Left renal pelvis (tissue), 4 donors: ENCODE measurements at places on chromosomes 5 and 9. TPM values are rescaled to one million over a fixed set of nuclear protein-coding genes. Genes with fewer than 3 reads are reported as not detected.

DNA sequence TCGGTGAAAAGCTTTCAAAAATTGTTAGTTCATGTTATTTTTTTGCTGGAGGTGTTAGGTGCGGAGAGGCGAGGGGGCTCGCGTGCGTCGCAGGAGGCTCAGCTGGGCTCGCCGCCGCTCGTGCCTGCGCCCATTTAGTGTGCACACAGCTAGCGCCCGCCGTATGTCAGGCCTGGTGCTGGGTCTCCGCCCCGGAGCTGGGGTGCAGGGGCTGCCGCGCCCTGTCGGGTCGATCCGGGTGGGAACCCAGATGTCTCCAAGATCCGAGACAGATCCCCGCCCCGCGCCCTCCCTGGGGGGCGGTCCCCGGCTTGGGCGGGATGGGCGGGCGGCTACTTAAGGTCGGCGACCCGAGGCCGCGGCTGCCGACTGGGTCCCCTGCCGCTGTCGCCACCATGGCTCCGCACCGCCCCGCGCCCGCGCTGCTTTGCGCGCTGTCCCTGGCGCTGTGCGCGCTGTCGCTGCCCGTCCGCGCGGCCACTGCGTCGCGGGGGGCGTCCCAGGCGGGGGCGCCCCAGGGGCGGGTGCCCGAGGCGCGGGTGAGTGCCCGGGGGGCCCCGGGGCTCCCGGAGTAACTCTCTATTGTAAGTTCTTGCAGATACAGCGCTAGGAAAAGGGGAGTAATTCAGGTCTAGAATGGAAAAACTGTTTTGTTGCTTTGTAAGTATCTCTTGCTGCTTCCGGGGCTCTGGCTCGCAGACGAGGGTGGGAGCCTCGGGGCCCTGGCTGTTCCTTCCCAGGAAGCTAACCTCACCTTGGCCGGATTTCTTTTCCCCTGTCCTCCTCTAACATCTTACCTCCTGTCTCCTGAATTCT is 31.7 kb downstream of the GSN start:
- DNase-seq: no peak

DNA sequence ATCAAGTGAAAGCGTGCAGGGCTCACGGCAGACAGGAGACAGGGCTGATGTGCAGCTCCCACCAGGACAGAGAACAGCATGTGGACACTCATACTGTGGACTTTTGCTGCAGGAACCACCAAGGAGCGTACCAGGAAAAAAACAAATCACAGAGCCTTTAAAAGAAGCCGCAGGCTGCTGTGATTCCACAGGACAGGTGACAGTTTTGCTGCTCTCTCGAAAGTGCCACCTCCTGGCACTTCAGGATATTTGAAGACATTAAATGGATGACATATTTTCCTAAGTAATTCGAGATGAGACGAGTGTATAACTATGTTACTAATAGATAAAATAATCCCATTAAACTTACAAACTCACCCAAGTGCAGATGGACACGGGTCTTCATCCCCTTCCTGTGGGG is 29.3 kb downstream of the ZDHHC11 start:
- DNase-seq: no peak

DNA sequence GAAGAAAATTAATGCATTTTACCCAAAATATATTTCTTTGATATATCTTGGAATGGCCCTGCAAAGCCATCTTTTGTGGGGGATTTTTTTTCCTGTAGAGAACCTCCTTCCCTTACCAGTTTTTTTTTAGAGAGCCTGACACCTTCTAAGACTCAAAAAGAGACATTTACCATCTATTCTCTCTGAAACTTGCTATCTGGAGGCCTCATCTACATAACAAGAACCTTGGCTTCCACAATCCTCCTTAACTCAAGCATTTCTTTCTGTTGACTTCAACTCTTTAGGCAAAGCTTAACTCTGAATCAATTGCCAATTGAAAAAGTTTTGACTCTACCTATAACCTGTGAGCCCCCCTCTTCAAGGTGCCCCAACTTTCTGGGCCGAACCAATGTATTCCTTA is 6.2 kb downstream of the SLC45A2 start:
- no peak for DNase-seq

DNA sequence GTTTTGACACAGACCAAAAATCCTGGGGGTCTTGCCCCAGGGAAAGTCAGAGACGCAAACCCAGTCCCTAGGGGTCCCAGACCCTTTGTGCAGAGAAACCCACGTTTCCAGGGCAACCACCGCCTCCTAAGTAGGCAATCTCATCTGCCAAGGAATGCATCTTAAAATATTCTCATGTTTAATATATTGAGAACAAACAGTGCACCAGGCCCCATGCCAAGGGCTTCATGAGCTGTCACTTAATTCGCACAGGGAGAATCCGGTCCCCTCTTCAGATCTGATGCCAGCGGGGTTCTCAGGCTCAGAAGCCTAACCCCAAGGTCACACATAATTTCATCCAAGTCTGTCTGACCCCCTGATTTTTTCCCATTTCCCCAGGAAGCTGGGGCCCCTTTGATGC is 28.8 kb downstream of the CPLX2 start:
- no peak for DNase-seq

DNA sequence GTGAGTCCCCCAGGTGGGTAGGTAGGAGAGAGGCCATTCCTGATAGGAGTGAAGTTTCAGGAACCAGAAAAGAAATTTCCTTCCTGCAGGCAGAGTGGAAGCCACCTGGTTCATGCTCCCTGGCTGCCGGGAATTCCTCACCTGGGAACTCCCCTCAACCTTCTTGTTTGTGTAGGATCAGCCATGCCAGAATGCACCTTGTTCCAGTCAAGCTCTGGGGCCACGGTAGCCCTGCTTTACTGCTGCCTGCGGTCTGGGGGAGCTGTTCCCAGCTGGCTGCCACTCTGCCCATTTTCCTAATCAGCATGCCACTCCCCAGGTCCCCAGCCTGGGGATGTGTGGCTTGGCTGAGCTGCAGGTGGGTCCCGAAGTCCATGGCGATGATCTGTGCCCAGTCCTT is 18.7 kb upstream of the B4GALT1 start:
- no peak for DNase-seq

The TRIM14 gene
- polyA plus RNA-seq: 6.3 TPM

GRCh38 chr9:16013826-16014225 is 461.0 kb downstream of the CCDC171 start:
- DNase-seq: no peak

The ANKRD31 gene
- 0.48 TPM for polyA plus RNA-seq

The GLRA1 gene
- polyA plus RNA-seq: not detected

- DNase-seq: no peak
These were observed 164.8 kb upstream of the VCAN start for GRCh38 chr5:83306572-83307241.

GRCh38 chr9:129174102-129174723 is 3.8 kb downstream of the IER5L start:
- peak; percentile 82 for DNase-seq

The CIZ1 gene
- 160 TPM for polyA plus RNA-seq

DNA sequence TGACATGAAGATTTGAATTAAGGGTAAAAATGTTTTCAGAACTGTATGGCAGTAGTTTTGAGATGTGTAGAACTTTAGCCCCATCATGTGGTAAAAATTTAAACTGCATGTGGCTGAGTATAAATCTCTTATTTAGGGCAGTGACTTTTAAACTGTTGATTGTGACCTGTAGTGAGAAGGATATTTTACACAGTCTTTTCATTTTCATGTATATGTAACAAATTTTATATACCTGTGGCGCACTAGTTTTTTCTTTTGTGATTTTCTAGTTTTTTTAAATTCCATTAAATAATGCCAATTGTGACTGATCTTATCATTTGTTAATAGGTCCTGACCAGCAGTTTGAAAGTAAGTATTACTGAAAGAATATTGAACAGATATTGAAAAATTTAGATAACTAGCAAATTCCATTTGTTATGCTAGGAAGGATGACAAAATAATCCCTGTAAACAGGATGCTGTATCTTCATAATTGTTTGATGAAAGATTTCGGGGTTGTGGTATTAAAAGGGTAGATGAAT is 47.2 kb downstream of the GPBP1 start:
- DNase-seq: peak; percentile 47

DNA sequence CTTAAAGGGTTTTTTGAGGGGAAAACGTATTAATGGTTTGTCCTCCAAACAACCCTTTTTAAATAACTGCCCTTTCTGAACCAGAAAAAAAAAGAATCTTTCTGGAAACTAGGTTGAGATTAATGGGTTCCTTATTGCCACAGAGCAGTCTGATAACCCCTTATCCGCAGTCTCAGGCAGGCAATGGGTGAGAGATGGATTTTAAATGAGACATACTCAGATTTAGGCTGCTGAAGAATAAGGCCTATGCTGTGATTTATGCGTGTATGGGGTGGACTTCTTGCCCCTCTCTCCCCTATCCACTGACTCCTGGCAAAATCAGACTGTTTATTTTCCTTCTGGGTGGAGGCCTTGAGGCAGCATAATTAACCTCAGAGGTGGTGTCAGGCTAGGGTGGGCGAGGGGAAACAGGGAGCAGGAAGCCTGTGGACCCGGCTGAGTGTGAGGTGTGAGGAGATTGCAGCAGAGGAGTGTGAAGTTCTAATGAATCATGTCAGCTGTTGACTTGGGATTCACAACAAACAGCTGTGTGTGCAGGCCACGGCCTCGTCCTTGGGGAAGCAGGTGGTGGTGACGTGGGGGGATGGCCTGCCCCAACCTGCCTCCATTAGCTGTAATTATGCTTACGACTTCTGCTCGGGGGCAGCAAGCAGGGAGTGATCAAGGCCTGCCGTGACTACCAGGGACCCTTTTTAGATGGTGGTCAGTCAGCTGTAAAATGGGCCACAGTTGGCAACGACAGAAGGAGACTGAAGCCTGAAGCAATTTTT is 196.4 kb downstream of the SEMA6A start:
- DNase-seq: no peak

The PCAT7 gene
- 0.14 TPM for polyA plus RNA-seq

The HAVCR2 gene
- 11.4 TPM for polyA plus RNA-seq

DNA sequence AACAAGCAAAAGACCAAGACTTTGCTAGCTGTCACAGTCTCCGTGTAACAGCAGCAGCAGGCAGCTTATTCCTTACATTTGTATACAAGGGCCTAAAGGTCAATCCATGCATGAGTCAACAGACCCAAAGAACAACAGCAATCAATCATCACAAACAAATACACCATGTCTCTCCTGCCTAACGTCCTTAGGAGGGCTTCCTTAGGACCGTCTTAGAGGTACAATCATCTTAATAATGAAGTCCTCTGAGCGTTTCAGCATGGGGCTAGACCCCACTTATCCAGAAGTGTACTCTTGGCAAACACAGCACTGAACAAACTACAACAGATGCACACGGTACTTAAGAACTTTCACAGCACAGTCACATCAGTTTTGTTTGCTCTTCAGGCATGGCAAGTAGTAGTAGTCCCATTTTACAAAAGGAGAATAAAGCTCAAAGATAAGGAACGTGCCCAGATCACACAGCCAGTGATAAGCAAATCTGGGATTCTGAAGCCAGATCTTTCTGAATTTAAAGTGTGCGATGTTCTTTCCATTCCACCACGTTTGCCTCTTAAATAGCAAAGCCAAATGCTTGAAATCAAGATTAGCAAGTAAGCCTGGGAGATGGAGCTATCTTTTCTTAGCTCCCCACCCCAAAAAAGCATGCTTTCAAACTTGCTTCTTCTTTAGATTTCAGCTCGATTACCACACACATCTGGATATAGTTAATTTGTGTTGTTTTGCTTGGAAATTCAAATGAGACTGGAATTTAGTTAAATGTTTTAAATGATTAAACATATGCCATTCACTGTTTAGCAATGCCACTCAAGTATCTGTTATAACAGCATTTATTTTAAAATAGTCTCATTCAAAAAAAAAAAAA is 24.2 kb downstream of the PSMB7 start:
- no peak for DNase-seq

GRCh38 chr5:83246071-83246470 is 168.7 kb downstream of the XRCC4 start:
- DNase-seq: no peak

The PHYHD1 gene
- 51.0 TPM for polyA plus RNA-seq

GRCh38 chr5:141800617-141801016 is 77.6 kb downstream of the PCDH1 start:
- DNase-seq: no peak

DNA sequence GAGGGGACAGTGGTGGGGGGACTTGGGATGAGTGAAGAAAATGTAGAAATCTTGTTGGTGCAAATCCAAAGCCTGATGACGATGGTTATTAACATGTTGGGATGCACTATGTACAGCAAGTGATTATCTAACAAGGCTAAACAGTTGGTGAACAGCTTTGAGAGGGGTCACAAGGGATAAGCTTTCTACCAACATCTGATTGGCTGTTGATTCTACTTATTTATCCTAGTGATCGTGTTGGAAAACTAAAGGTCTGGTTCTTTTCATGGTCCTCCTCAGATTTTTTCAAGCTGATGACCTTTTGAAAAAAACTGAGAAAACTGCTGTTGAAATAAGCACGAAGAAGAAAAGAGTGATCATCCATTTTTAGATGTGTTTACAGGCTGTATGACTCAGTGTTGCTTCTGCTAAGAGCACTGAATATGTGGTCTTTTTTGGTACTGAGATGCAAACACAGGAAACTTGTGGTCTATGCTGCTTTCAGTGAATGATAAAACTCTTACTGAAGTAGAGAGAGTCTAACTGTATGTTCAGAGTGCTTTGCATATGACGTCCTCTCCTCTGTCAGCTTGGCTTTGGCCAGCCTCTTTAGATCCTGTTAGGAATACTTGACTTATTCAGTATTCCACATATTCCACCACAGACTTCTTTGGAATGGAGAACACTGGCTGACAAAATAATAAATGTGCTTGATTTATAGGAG is 174.8 kb downstream of the SLF1 start:
- no peak for DNase-seq

DNA sequence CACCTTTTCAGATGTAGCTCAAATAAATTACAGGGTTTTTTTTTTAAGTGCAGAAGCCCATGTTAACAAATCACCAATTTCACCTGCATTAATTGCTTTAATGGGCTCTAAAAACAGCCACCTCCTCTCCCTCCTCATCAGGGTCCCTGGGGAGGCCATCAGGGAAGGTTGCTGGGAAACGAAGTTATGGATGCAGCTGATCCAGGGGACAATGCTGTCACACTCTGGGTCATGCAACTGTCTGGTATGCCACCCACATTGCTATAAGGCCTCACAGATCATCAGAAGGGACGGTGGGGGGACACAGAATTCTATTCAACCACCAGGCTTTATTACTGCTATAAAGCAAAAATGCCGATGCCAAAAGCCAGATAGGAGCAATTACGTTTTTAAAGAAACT is 9.3 kb downstream of the WHRN start:
- DNase-seq: no peak

The ZNF366 gene
- polyA plus RNA-seq: 4.3 TPM

DNA sequence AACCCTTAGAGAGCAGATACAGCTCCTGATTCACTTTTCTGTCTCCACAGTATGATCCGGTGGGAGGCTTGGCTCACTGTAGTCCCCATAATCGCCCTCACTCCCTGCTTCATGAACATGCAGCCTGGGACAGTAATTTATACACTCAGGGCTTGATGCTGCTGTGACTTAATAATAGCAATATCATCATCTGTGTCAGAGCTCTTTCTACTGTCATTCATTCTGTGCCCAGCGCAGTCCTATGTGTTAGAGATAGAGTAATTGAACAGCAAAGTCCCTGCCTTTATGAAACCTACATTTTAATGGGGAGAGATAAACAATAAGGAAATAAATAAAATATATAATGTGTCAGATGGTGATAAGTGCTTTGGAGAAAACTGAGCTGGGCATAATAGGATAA is 2.8 kb upstream of the HEMGN start:
- no peak for DNase-seq

The LCP2 gene
- 2.8 TPM for polyA plus RNA-seq
